Stimulated activated CD4-positive, alpha-beta T cell treated with anti-CD3 and anti-CD28 coated beads, Interleukin-15, amount 100 ng/mL, for 1 hour (primary cell): ENCODE measurements at places on chromosomes 4 and X.

GRCh38 chr4:77413766-77414165, 191.9 kb upstream of the CXCL13 start:
- DNase-seq = no peak

- no peak for DNase-seq
Observed at GRCh38 chr4:21815651-21816377, 132.8 kb downstream of the KCNIP4 start.

DNA sequence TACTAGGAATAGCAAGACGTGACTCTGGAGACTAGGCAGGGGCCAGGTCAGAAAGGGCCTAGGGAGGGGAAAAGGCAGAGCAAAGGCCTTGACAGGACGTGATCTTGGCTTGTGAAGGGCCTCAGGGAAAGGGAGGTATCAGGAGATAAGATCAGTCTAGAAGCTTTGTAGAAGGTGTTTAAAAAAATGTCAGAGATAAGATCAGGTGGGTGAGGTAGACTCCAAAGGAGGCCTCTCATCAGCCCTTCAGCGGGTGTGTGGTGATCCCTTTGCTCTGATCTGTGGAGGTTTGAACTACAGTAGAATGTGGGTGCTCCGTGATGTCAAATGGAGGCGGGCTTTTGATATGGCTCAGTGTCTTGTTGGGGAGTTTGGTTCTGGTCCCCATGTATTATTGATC, 78.8 kb upstream of the PRPS1 start:
- no peak for DNase-seq

DNA sequence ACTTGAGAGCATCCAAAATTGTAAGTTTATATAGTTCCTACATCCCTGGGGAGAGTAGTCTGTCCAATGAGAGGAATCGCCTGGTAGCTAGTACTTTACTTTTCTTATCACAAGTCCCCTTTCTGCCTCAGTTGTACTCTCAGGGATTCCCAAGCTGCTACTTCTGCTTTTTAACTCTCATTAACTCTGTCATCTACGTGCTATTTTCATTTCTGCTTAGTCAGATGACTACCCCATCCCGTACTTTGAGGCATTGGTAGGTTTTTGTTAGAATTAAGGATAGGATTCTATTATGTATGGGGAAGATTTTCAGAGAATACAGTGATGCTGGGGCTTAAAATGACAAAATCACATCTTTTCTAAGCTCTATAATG, 24.7 kb downstream of the RBPJ start:
- DNase-seq = no peak

- no peak for DNase-seq
Observed at GRCh38 chr4:118226311-118227010, 126.3 kb downstream of the PRSS12 start.

- DNase-seq = no peak
Observed at GRCh38 chr4:40622913-40623312, 6.8 kb downstream of the RBM47 start.
